Thymus (tissue), 14 donors: ENCODE measurements at places on chromosomes 7 and 10. TPM values are rescaled to one million over a fixed set of nuclear protein-coding genes. Genes with fewer than 3 reads are reported as not detected.

- H3K4me3 ChIP-seq: no peak overlapping the region
- no peaks in the 10 kb centered on the region for H3K27me3 ChIP-seq
- no peaks in the 10 kb centered on the region for H3K4me1 ChIP-seq
- H3K36me3 ChIP-seq: peaks cover 70% of the 10 kb centered on the region
- DNase-seq: no peak
- no peak overlapping the region for H3K27ac ChIP-seq
Measured at GRCh38 chr10:72342911-72343310, 11.8 kb downstream of the DNAJB12 start.

- DNase-seq: no peak
- H3K4me3 ChIP-seq: peak overlapping the region; percentile 91
- peaks cover 9% of the 10 kb centered on the region for H3K36me3 ChIP-seq
- H3K27ac ChIP-seq: peak overlapping the region; percentile 20
Measured at GRCh38 chr7:43869867-43870240, 537 bp upstream of the MRPS24 start.

DNA sequence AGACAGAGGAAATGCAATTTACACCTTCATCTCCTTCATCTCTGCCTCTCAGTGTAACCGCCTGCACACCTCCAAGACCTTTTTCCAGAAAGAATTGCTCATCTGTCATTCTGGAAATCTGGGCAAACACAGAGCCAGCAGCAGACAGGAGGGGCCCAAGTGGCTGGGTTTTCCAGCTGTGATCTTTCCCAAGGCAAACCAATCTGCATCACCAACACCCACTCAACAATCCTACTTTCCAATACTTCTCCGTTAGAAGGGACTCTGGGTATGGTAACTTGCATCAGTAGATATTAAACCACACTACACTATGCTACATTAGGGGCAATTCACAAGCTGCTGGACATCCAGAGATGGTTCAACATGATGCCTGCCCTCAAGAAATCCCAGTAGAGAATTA, 781.8 kb upstream of the AUTS2 start:
- H3K27me3 ChIP-seq: no peaks in the 10 kb centered on the region
- no peaks in the 10 kb centered on the region for H3K36me3 ChIP-seq
- no peak for DNase-seq
- H3K4me3 ChIP-seq: no peak overlapping the region
- H3K27ac ChIP-seq: no peak overlapping the region

NPFFR1 gene
- 0.05 TPM for total RNA-seq

C7orf33 gene
- not detected for total RNA-seq

RGR gene
- total RNA-seq: not detected

GRCh38 chr10:110221044-110221720, 13.8 kb downstream of the MXI1 start:
- H3K4me3 ChIP-seq: peak overlapping the region; percentile 13
- peaks cover 30% of the 10 kb centered on the region for H3K4me1 ChIP-seq
- H3K27me3 ChIP-seq: no peaks in the 10 kb centered on the region
- no peaks in the 10 kb centered on the region for H3K36me3 ChIP-seq
- peak overlapping the region; percentile 31 for H3K27ac ChIP-seq

DNA sequence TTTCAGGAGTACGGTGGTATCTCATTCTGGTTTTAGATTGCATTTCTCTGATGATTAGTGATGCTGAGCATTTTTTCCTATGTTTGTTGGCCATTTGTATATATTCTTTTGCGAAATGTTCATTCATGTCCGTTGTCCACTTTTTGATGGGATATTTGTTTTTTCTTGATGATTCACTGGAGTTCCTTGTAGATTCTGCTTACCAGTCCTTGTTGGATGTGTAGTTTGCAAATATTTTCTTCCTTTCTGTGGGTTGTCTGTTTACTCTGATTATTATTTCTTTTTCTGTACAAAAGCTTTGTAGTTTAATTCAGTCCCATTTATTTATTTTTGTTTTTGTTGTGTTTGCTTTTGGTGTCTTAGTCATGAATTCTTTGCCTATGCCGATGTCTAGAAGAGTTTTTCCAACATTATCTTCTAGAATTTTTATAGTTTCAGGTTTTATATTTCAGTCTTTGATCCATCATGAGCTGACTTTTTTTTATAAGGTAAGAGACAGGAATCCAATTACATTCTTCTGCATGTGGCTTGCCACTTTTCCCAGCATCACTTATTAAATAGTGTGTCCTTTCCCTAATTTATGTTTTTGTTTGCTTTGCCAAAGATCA, 320.5 kb downstream of the MAGI2 start:
- no peaks in the 10 kb centered on the region for H3K4me1 ChIP-seq
- DNase-seq: no peak

BTBD16 gene
- 0.14 TPM for total RNA-seq

DNA sequence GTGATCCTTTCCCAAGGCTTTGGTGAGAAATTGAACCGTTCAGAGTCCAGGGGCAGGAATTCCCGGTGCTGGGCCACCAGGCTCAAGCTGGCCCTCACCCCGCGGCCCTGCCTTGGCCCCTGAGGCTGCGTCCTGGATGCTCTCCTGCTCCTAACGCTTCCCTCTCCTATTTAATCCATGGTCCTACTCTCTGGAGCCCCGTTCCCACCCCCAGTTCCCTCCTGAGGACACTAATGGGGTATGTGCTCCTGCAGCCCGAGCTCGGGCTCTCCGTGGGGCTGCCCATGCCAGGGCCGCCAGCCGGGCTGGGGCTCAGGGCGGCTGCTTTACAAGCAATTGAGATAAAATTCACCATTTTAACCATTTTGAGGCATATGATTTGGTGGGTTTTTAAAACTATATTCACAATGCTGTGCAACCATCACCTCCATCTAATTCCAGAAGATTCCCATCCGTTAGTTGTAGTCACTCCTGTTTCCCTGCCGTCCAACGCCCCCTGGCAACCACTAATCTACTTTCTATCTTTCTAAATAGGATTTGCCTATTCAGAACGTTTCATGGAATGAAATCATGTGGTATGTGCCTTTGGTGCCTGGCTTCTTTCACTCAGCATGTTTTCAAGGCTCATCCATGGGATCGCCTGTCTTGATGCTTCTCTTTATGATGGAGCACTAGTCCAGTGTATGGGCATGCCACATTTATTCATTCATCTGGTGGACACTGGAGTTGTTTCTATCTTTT, 33.0 kb downstream of the ADAMTS14 start:
- H3K4me1 ChIP-seq: no peaks in the 10 kb centered on the region
- DNase-seq: no peak
- H3K4me3 ChIP-seq: no peak overlapping the region
- no peaks in the 10 kb centered on the region for H3K27me3 ChIP-seq
- H3K36me3 ChIP-seq: no peaks in the 10 kb centered on the region

DNA sequence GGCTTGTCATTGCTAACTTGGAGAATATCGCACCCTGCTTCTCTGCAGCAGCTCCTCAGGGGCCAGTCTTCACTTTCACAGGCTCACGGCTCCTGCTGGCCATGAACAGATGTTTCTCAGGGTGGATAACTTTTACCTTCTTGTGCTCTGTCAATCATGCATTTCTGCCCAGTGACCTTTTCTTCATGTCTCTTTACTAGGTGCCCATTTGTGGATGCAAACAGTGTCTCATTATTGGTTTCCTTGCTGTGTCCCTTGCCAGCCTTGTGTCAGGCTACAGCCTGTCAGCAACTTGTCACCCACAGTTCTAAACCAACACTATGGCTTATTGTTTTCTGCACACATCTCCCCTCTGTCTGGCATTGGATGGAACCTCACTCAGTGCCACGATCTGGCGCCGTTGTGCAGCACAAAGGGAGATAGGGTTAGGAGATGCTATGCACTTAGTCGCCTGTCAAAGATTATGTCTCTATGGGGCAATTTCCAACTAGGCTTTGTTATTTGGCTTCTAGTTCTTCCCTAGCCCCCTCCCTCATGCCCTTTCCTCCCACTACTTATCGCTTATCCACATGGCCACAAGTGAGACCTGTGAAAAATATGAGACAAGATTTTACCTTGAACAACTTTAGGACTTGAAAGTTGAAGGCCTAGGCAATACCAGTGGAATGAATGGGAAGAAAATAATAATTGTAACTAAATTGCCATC, 45.7 kb upstream of the NXPH1 start:
- H3K27ac ChIP-seq: no peak overlapping the region
- DNase-seq: no peak
- H3K4me3 ChIP-seq: no peak overlapping the region
- no peaks in the 10 kb centered on the region for H3K36me3 ChIP-seq
- no peaks in the 10 kb centered on the region for H3K4me1 ChIP-seq

DNA sequence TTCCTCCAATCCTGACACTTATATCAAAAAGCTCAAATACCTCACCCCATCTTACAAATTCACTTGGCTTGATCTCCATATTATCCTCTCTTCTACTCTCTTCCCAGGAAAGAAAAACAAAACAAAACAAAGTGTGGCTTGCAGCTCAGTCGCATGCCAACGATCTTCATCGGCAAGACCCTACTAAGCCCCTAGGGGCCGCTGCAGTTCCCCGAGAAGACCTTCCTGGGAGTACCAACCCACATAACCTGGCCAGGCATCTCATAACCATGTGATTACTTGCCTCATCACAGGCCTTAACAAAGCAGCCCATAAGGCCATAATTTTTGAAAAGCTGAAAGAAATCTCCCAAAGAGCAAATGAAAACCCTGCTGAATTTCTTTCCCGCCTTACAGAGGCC, 103.7 kb downstream of the ZNF92 start:
- H3K4me1 ChIP-seq: peaks cover 14% of the 10 kb centered on the region
- H3K27ac ChIP-seq: no peak overlapping the region
- no peak for DNase-seq
- H3K27me3 ChIP-seq: no peaks in the 10 kb centered on the region
- no peak overlapping the region for H3K4me3 ChIP-seq
- no peaks in the 10 kb centered on the region for H3K36me3 ChIP-seq

CLRN3 gene
- 0.05 TPM for total RNA-seq

DNA sequence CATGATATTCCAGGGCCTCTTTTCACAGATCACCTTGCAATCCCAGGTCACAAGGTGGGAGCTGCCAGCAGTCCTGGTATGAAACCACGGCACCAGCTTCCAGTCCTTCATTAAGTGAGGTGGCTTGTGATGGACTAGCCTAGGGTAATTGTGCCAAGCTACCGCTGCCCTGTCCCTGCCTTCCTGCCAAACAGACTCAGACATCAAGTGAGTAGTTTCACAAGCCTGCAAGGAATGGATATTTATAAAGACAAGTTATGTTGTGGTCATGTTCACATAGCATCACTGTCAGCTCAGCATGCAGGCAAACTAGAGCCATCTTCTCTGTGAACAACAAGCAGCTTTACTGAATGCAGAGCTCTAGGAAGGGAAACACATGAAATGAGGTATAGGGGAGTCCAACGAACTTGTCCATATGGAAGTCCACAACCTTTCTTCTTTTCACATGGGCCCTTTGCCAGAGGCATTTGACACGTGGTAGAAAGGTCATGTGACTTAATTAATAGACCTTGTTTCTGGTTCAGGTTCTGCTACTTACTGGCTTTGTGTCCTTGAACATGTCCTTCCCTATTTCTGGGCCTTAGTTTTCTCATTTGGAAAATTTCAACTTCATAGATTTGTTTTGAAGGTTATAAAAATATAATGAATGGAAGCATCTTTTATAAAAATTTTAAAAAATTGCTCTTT, 1061.2 kb downstream of the KCNMA1 start:
- no peaks in the 10 kb centered on the region for H3K36me3 ChIP-seq
- H3K4me1 ChIP-seq: no peaks in the 10 kb centered on the region
- no peak overlapping the region for H3K27ac ChIP-seq
- no peak for DNase-seq
- H3K4me3 ChIP-seq: no peak overlapping the region
- H3K27me3 ChIP-seq: no peaks in the 10 kb centered on the region

TBXAS1 gene
- total RNA-seq: 15.3 TPM

- no peak for DNase-seq
- no peak overlapping the region for H3K4me3 ChIP-seq
- no peaks in the 10 kb centered on the region for H3K36me3 ChIP-seq
- H3K27me3 ChIP-seq: no peaks in the 10 kb centered on the region
- no peaks in the 10 kb centered on the region for H3K4me1 ChIP-seq
Measured at GRCh38 chr7:42159130-42159529, 77.9 kb downstream of the GLI3 start.
